Caudate nucleus (tissue), 63 donors: ENCODE measurements at places on chromosomes 6 and 20.

DNA sequence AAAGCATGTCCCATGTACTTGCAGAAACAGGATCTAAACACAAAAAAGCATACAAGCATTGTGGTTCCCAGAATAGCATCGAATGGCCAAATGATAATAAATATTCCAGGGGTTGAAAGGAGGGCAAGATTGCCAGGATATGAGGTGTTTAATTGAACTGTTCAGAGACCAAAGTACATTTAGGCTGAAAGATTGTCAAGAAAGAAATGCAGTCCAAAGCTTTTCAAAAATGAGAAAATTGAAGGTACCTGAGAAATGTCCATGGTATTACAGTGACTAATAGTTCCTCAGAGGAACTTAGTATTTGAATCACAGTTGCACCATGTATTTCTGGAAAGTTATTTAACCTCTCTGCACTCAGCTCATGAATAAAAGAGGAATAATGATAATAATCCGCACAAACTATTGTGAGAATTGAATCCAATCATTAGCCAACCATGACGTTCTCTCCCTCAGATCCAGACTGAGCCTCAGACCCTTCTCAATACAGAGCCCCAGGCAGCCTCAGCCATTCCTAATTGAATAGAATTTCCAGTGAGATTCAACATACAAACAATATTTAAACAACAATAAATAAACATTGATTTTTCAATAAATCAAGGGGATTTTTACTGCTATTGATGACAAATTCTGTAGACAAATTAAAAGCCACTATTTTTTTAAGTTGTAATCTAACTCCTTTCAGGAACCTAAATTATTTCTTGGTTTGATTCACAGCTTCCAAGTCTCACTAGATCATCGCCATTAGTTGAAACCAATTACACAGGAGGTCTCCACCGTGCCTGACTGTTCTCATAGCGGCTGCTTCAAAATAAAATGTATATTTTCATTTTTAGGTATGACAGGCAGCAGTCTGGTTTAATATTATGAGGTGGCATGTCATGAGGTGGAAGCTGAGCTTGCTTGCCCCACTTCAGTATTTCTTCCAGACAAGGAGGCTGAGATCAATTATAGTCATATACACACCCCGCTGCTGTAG, 144.3 kb upstream of the TENT5A start:
- DNase-seq, result no peak

DNA sequence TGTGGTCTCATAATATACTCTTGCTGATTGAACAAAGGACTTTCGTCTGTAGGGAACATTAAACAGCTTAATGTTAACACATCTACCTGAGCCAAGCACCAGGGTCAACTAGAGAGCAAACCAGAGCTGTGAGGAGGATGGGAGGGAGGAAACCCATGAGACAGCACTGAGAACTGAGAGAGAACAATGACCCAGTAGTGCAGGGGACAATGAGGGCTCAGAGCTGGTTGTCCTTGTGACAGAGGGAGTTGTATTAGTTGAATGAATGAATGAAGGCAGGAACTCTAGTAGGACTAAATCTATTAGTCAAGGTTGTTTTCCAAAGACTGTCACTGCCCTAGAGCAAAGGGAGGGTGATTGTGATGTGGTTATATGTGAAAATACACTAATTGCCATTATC, 28.2 kb upstream of the GSTA4 start:
- DNase-seq, result peak; percentile 39

- no peak for DNase-seq
Measured at GRCh38 chr6:20606831-20607230, 72.6 kb downstream of the CDKAL1 start.

GRCh38 chr20:37282556-37282955, 6.9 kb upstream of the MANBAL start:
- no peak for DNase-seq

DNA sequence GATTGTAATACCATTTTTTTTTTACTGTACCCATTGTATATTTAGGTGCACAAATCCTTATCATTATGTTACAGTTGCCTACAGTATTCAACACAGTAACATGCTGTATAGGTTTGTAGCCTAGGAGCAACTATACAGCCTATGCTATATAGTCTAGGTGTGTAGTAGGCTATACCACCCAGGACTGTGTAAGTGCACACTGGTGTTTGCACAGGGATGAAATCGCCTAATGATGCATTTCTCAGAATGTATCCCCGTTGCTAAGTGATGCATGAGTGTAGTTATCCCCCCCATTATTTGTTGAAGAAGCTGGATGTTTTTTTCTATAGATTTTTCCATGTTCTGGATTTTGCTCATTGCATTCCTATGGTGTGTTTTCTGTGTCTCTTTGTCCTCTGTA, 12.9 kb downstream of the RALY start:
- DNase-seq, result no peak

DNA sequence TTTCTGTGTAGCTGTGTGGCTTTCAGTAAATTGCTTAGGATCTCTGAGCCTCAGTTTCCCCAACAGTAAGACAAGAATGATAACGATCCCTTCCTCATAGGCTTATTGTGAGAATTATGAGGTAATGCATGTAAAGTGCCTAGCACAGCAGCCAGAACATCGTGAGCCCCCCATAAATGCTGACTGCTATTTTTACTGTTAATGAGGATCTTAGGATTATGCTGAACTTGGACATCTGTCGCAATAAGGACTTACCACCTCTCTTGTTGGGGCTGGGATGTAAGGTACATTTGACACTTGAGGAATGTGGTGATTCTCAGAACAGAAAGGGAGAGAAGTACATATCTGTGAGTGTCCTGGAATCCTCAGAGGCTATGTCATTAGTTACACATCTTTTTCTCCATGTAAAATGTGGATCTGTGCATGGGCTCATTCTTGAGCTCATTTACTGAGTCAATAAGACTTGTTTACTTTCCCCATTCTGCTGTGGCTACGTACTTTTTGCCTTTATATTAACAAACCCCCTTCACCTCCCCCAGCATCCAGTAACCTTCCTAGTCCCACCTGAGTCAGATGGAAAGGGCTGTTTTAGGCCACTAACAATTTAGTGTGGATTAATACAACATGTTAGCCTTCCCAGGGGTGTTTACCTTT, 64.4 kb upstream of the PLEKHG1 start:
- DNase-seq, result no peak

GRCh38 chr6:139376604-139377218, 2.3 kb upstream of the CITED2 start:
- no peak for DNase-seq

GRCh38 chr6:164195278-164195941, 780.9 kb downstream of the QKI start:
- no peak for DNase-seq

- no peak for DNase-seq
Measured at GRCh38 chr6:161153725-161154124, 120.1 kb downstream of the AGPAT4 start.
